ENCODE measurements at places on chromosomes 6 and 20. TPM values are rescaled to one million over a fixed set of nuclear protein-coding genes. Genes with fewer than 3 reads are reported as not detected.

STXBP5 gene
- total RNA-seq: 33.8 TPM

IFNGR1 gene
- 34.2 TPM for total RNA-seq

MYO6 gene
- 11.4 TPM for total RNA-seq

C4A gene
- 2.2 TPM for total RNA-seq

EPB41L1 gene
- total RNA-seq: 30.4 TPM

BTN3A1 gene
- total RNA-seq: 3.7 TPM

MAPK13 gene
- 0.43 TPM for total RNA-seq

TFAP2C gene
- total RNA-seq: 39.7 TPM

HDAC2 gene
- total RNA-seq: 57.6 TPM

NKAPL gene
- 2.7 TPM for total RNA-seq

ZBTB12 gene
- total RNA-seq: 2.9 TPM

RAMACL gene
- 2.4 TPM for total RNA-seq

PAK5 gene
- total RNA-seq: not detected

WRNIP1 gene
- 28.8 TPM for total RNA-seq

EYA4 gene
- 0.79 TPM for total RNA-seq

C20orf202 gene
- under 0.01 TPM for total RNA-seq

PANK2 gene
- 46.7 TPM for total RNA-seq

TBXT gene
- total RNA-seq: not detected

NFYA gene
- 14.2 TPM for total RNA-seq

WFDC11 gene
- not detected for total RNA-seq

HRH3 gene
- not detected for total RNA-seq

TNFRSF6B gene
- total RNA-seq: 0.39 TPM

SLA2 gene
- total RNA-seq: not detected

C20orf141 gene
- total RNA-seq: not detected

RSPH4A gene
- 0.22 TPM for total RNA-seq

ACTR5 gene
- 5.1 TPM for total RNA-seq

PRL gene
- total RNA-seq: not detected

SYNCRIP gene
- total RNA-seq: 63.9 TPM

MLIP gene
- not detected for total RNA-seq

PREP gene
- total RNA-seq: 15.8 TPM

MCCD1 gene
- total RNA-seq: not detected

OVOL2 gene
- 17.7 TPM for total RNA-seq

HSPA12B gene
- total RNA-seq: 0.22 TPM

IP6K3 gene
- total RNA-seq: 2.4 TPM

ANKRD6 gene
- total RNA-seq: 3.1 TPM

SAPCD1 gene
- 0.79 TPM for total RNA-seq
